ENCODE measurements at places on chromosomes 13 and 19.

DNA sequence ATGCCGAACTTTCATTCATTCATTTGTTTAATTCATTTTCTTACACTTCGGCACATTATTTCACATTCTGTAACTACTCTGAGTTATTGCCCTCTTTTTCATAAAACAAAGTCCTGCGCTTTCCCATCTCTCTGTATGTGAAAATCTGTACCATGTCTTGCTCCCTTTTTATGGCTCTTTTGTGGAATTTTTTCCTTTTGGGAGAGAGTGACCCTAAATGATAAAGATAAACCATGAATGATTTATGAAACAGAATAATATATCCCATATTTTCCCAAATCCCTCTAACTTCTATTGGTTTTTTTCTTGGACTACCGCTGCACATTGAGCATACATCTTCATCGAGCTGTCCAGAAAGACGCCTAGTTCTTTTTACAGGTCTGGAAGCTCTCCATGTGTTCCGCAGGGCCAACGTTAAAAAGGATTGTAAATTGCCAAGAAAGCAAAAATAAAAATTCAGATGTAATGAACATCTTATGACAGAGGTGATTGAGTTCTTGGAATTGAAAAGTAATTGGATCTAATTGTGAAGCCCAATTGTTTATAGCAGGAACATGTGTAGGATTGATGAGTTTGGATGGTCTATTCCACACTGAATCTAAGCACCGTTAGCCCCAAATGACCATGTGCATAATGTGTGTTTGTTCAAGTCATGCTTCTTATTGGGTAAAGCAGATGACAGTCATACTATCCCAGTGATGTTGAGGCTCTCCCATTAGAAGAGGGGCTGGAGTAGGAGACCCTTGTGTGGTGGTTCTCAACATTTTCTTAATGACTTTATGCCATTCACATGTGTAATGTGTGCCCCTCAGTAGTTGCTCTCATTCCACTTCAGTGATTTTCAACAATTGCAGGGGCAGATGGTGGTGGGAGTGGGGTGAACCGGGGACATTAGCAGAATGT, 378.9 kb downstream of the DLEU7 start:
- DNase-seq = no peak

DNA sequence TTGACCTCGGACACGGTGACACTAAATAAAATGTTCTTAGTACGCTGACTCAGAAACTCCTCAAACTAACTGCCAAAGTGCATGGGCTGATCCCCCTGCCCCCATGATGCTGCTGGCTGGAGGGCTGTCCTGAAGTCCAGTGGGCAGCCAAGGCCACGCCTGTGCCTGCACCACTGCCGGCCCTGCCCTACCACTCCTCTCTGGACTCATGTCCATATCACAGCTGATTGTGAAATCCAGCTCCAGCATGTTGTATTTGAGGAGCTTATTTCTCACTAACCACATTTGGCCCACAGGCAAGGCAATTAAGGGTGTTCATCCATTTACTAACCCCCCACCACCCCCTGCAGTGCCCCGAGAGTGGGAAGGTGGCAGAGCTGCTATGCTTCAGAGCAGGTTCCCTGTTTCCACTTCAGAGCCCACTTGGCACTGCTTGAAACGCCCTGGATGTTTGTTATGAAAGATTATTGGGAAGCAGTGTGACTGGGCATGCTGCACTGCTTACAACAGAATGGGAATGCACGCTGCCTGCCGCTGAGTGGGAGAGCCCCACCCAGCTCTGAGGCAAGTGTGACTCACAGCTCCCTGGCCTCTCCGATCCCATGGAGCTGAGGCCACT, 114.0 kb downstream of the UQCRFS1 start:
- peak; percentile 85 for DNase-seq

DNA sequence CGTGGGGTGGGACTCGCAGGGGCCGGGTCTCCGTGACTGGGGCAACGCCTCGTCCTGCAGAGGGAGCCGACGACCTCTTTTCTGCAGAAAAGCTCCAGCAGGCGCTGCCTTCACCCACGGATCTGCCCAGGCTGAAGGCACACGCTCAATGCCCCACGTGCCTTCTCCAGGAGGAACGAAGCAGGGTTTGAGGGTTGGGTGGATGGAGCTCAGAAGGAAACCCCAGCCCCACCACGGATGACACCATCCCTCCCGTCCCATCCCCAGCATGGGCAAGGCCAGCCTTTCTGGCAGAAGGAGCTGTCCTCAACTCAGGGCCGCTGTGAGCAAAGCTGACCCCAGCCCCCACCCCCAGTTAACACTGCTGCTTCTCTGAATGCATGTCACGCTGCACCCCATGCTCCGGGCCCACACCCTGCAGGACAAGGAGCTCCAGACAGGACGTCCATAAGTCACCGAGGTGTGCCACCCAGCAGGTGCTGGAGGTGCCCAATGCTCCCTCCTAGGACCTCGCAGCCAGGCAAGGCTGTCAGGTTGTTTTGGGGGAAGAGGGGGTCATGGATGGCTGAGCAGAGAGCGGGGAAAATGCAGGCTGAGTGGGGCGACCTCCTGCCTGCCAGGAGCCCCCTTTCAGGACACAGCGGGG, 7.4 kb downstream of the C19orf25 start:
- no peak for DNase-seq

- no peak for DNase-seq
These were observed 386.8 kb upstream of the DACH1 start for GRCh38 chr13:72253754-72254153.

GRCh38 chr19:19276386-19276785, 3.3 kb upstream of the TM6SF2 start:
- no peak for DNase-seq

GRCh38 chr13:110109910-110110309, 197.0 kb downstream of the COL4A1 start:
- DNase-seq = peak; percentile 61

- no peak for DNase-seq
These were observed 485.2 kb downstream of the ZNF536 start for GRCh38 chr19:30857388-30857787.

DNA sequence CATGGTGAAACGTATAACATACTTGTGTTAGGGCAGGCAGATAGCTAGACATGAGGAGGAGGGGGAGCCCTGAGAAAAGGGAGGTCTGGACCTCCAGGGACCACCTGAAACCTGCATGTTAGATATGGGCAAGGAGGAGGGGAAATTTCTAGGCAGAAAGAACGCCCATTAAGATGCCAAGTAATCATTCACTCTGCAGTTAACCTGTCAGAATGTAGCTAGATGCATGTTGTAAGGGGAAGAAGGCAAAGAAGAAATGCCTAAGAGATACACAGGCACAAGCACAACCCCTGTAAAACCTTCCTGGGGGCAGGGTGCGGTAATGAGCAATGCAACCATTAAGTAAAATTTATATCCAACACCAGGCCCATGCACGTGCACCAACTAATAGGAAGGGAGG, 1055.3 kb upstream of the SPRY2 start:
- no peak for DNase-seq

DNA sequence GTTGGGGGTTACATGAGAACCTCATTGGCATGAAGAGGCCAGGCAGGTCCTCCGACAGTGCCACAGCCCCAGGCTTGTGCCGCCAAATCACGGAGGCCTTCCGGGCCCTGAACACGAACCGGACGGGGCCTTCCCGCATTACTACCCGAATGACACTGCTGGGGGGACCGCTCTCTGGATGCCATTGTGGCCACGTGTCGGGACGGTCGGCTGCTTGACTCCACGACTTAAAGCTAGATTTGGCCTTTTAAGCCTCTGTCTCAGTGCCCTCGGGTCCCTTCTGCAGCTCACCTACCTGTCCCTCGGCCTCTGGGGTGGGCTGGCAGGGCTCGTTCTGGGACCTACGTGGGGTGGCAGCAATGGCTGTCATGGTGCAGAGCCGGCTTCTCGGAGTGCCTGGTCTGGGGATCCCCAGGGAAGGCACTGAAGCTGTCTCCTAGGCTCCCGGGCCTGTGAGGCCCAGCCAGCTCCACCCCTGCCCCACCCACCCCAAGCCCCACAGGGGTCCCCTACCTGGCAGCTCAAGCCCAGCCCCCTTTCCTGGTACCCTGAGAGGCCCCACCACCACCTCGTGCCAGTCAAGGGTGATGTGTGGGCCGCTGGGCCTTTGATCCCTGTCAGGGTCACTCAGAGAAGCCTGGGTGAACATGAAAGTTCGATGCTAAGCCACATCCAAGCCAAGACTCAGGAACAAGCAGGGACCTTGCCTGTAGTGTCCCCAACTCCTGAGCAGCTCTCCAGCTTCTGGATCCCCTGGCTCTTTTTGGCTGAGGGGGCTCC, 245.8 kb upstream of the SGCG start:
- no peak for DNase-seq

- DNase-seq = no peak
These were observed 96.8 kb downstream of the RGCC start for GRCh38 chr13:41554180-41554579.

GRCh38 chr13:36774931-36775330, 44.1 kb upstream of the RFXAP start:
- no peak for DNase-seq

Measured in HT1080 (cell line).